ENCODE measurements at places on chromosomes 6 and 20. TPM values are rescaled to one million over a fixed set of nuclear protein-coding genes. Genes with fewer than 3 reads are reported as not detected.

BTN1A1 gene
- not detected for total RNA-seq

ISM1 gene
- total RNA-seq, result not detected

WFDC12 gene
- total RNA-seq, result not detected

- peak; percentile 50 for DNase-seq
Observed at GRCh38 chr20:50980851-50981713, 22.5 kb downstream of the MOCS3 start.

- DNase-seq, result no peak
Observed at GRCh38 chr6:166603043-166603690, 16.7 kb upstream of the RAMACL start.

- no peak for DNase-seq
Observed at GRCh38 chr6:42911171-42912021, 4.5 kb upstream of the PTCRA start.

- DNase-seq, result no peak
Observed at GRCh38 chr6:158043008-158043407, 61.3 kb downstream of the SYNJ2 start.

GRCh38 chr20:19370076-19371075, 157.9 kb downstream of the SLC24A3 start:
- peak; percentile 13 for DNase-seq

DNA sequence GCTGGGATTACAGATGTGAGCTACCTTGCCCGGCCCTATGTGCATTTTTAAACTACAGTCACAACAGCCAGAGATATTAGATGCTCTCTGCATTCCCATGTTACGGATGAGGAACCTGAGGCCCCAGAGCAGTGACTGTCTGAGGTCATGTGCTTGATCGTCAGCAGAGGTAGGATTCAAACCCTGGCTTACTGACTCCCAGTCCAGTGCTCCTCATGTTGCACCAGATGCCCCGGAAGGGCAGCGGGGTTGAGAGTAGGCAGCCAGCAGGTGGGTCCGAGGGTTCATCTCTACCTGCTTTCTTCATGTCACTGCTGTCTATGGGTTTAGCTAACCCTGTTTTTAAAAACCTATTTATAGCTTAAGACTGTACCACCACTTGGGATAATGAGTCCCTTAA, 9.3 kb upstream of the ZNF335 start:
- DNase-seq, result no peak

GRCh38 chr20:62632575-62633090, 9.7 kb upstream of the SLCO4A1 start:
- no peak for DNase-seq

DNA sequence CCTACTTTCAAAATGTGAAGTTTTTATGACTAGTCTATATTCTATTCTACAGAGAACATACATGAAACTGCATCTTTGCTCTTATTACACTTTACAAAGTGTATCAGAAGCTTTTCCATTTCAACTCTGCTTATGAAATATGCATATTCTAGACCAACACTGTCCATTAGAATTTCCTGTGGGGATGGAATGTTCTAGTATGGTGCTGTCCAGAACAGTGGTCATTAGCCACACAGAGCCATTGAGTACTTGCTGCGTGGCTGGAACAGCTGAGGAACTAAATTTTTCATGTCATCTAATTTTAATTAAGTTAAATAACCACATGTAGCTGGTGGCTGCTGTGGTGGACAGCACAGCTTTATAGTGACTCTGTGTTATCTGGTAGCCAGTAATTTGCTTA, 105.9 kb upstream of the PDE10A start:
- DNase-seq, result no peak

Measured in bronchial epithelial cell (primary cell).